ENCODE measurements at places on chromosomes 6 and 20.

DNA sequence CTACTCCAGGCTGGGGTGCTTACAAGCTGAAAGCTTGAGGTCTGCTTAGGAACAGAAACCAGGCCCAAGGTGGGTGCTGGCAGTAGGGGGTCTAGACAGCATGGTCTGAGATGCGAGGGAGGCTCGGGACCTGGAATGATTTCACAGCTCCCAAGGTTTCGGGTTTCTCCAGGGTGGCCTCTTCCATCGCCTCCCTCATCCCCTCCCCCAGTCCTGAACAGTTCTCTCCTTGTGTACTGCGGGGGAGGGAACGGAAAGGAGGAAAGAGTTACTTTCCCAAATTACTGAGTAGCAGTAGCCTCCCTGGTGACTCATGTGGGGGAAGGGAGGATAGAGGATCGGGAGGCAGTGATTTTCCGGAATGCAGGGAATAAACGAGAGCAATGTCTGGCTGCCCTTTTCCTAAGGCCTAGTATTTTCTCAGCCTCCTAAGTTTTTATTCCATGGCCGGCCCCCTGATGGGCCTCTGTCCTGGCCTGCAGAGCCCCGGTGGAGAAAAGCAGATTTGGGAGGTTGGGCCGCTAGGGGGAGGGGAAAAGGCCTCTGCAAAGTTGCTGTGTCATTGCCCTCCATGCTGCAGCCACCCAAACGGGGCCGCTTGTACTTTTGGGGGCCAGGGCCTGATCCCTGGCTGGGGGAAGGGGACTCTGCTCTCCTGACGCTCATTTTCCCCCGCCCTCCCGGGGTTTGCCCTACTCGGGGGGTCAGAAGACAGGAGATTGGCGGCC lies 1.5 kb downstream of the BRD2 start:
- DNase-seq, result peak; percentile 61

GRCh38 chr20:35831029-35831428 lies 59.2 kb downstream of the PHF20 start:
- no peak for DNase-seq

GRCh38 chr6:34536251-34536958 lies 19.7 kb downstream of the SPDEF start:
- no peak for DNase-seq

- no peak for DNase-seq
These were observed 238.7 kb upstream of the THEMIS start for GRCh38 chr6:128139519-128139918.

DNA sequence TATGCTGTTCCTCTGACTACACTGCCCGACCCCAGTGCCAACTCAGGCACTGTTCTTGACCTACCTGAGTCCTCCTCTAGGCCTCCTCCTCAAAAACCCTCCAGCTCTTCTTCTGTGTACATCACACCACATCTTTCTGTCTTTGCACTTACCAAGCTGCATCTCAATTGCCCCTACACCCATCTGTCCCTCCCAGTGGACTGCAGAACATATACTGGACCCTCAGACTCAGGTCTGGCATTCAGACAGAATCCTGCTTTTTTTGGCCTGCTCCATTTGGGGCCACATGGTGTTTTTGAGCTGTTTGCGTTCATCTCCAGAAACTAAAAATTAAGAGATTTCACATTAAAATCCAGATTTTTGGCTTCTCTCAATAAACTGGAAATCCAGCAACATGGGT lies 23.2 kb upstream of the YWHAB start:
- DNase-seq, result no peak

GRCh38 chr6:15504040-15504495 lies 158.8 kb downstream of the DTNBP1 start:
- no peak for DNase-seq

DNA sequence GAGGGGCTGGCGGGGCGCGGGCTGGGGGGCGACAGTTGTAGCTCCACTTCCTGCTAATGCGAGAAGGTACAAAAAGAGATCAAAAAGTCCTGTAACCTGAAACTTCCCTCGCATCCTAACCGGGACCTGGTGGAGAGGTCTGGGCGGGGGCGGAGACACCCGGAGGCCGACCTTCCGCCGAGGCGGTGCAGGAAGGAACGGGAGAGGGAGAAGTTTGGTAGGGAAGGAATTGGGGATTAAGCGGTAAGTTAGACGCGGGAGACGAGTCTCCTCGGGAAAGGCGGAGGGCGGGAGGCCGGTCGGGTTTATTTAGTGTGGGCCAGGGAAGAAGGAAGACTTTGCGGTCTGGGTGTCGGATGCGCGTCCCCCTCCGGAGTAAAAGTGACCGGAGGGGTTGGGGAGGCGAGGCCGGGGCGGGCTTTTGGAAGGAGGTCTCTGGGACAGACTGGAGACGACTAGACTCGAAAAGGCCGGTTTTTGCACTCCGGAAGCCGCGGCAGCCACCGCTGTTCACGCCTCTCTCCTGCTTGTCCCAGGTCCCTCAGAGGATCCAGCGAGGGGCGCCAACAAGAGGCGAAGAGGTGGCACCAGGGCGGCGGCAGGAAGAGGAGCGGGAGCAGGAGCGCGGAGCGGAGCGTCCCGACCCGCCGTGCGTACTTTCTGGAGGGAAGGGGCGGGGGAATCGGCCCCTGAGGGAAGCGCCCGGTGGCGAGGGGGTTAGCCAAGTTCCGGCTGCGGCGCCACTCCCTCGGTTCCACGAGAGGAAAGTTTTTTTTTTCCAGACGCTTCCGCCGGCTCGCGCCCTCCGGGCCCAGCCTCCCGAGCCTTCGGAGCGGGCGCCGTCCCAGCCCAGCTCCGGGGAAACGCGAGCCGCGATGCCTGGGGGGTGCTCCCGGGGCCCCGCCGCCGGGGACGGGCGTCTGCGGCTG lies 734 bp downstream of the TPBG start:
- no peak for DNase-seq

DNA sequence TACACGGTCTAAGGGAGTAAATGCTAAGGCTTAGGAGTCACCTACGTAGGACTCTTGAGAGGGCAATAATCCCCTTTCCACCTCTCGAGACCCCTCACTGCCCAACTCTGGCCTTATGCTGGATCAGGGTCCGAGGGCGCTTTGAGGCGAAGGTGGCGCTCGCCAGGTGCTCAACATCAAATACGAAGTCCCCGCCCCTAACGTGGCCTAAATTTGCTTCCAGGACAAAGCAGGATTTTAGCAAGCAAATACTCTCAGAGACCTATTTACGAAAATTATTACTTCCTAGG lies 406 bp upstream of the TRIM26 start:
- no peak for DNase-seq

DNA sequence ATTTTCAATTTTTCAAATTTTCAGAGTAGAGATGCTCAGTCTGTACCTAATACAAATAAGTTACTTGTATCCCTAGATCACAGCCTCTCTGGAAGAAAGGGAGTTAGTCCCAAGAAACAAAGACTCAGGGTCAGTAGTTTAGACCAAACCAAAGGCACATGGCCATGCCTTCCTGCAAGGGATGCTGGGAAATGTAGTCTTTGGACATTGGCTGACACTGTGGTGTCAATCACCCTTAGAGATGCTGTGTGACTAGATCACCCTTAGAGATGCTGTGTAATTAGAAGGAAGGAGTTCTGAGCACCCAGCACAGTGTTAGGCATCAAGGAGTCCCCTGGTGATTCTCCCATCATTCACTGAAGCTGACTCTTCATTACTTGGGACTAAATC lies 202.1 kb downstream of the NFATC2 start:
- DNase-seq, result no peak

GRCh38 chr6:20620043-20620442 lies 85.8 kb downstream of the CDKAL1 start:
- DNase-seq, result no peak

- DNase-seq, result no peak
These were observed 106.9 kb upstream of the SGK1 start for GRCh38 chr6:134424798-134425170.

- DNase-seq, result peak; percentile 82
These were observed 2.6 kb downstream of the TFEB start for GRCh38 chr6:41732591-41733359.

- peak; percentile 79 for DNase-seq
These were observed at the start of gene THEMIS for GRCh38 chr6:127900935-127901334. Gene THEMIS (minus strand): TSS chr6:127901058. CDS start chr6:127900932, 126 bp downstream.

GRCh38 chr20:1324598-1325172 lies 4.3 kb downstream of the SDCBP2 start:
- DNase-seq, result peak; percentile 54

- no peak for DNase-seq
These were observed 166.8 kb upstream of the GRIK2 start for GRCh38 chr6:101226677-101227135.

DNA sequence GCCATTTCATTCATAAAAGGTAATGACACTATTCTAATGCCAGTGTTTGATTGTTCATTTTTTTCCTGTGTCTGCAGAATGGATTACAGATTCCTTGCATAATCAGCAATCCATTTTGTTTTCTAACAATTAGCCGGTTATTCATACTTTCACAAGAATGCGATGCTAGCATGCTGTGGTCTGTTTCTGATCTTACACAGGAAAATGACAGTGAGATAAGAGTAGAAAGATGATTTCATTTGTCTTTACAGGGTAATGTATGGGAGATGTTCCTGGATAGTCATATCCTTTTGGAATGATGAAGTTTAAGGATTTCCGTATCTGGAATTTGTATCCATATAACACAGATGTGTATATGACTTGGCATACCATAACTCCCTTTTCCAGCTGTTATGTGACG lies 207.3 kb downstream of the FARS2 start:
- no peak for DNase-seq

DNA sequence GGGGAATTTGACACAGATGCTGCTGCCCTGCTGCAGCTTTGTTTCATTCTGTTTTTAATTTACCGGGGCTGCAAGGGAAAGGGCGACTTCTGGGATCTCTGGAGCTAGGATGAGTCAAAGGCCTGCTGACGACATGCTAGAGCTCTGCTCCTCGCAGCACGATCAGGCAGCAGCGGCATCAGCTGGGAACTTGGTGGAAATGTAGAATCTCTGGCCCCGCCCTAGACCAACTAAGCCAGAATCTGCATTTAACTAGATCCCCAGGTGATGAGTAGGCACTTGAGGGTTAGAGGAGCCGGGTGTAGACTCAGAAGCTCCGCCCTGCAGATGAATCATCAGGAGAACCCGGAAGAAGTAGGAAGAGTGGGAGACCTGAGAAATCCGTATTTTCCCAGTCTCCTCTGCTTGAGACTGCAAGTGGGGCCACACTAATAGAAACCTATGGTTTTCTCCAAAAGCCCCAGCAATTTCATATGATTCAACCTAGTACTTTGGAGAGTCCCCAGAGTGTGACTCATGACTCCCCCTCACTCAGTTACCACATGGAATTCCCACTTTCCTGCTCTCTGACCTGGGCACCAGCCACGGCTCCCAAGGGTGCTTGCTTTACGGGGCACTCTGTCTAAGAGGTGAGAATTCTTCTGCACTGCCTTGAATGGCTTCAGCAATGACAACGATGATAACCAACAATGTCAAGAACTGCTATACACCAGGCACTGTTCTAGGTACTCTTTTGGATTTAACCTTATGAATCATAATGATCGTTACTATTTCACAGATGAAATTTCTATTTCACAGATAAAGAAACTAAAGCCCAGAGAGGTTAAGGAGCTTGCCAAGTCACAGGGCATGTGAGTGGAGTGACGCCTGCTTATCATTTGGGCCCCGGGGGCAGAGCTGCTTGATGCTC lies 18.1 kb downstream of the TUBB2B start:
- DNase-seq, result peak; percentile 36

DNA sequence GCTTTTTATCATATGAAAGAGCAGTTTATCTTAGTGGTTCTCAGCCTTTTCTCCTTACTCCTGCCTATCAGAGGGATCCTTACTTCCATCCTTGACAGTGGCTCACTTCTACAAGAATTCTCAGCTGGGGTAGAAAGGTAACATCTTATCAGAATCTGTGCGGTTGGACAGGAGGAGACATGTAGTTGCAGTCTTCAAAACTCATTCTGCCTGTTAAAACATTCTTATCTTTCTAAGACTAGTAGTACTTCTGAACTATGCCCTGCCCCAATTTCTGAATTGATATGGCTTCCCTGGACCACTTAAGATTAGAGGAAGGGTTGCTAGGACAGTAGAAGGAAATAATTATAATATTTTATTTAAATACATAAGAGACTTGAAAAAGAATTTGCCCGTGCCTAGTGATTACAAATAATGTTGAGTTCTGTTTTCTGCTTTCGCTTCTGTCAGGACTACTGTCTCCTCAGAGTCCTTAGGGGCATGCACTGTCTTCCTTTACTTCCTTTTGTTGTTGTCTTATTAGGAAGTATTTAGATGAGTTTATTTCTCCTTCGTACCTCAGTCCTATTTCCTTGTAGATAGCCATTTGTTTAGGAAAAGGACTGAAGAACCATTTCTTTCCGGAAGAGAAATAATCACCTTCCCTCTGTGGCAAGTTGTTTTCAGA lies 24.9 kb downstream of the BLTP3A start:
- DNase-seq, result no peak

- peak; percentile 15 for DNase-seq
These were observed 35.9 kb downstream of the ANKRD60 start for GRCh38 chr20:58192567-58192966.

DNA sequence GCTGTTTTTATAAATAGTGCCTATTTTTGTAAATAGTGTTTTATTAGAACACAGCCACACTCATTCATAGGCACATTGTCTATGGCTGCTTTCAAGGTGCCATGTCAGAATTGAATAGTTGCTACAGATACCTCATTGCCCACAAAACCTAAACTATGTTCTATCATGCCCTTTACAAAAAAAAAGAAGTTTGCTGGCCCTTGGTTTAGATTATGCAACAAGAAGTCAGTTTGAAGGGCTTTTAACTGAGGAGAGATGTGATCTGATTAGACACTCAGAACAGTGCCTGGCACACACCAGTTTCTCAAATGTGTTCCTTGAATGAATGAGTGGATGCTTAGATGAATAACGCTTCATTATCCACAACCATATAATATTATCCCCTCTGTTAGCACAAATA lies 366.1 kb downstream of the MAFB start:
- no peak for DNase-seq

DNA sequence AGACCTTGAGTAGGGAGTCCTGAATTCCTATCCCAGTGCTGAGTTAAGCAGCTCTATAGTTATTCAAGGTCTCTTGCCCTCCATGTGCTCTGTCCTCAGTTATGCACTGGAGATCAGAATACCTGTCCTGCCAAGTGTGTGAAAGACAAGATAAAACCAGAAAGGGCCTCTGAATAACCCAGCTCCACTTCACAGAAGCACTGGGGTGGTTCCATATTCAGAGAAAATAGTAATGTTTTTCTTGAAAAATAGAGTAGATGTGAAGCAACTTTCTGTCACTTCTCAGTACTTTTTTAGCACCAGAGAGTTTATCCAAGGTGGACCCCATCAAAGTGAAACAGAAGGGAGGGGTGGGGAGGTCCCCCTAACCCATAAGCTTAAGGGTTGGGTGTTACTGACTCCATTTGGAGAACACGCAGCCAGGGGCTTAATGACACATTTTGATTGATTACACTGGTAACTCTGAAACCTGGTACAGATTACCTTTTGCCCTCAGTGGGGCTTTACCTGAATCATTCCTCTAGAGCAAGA lies 509.8 kb upstream of the JARID2 start:
- DNase-seq, result no peak
